Muscle of back (tissue), 13 donors: ENCODE measurements at places on chromosomes 7 and 10. TPM values are rescaled to one million over a fixed set of nuclear protein-coding genes. Genes with fewer than 3 reads are reported as not detected.

BHLHA15 gene
- polyA plus RNA-seq = 0.26 TPM

PRF1 gene
- 1.6 TPM for polyA plus RNA-seq

GRCh38 chr7:82286798-82287140 lies 156.8 kb downstream of the CACNA2D1 start:
- DNase-seq = peak; percentile 16

DNA sequence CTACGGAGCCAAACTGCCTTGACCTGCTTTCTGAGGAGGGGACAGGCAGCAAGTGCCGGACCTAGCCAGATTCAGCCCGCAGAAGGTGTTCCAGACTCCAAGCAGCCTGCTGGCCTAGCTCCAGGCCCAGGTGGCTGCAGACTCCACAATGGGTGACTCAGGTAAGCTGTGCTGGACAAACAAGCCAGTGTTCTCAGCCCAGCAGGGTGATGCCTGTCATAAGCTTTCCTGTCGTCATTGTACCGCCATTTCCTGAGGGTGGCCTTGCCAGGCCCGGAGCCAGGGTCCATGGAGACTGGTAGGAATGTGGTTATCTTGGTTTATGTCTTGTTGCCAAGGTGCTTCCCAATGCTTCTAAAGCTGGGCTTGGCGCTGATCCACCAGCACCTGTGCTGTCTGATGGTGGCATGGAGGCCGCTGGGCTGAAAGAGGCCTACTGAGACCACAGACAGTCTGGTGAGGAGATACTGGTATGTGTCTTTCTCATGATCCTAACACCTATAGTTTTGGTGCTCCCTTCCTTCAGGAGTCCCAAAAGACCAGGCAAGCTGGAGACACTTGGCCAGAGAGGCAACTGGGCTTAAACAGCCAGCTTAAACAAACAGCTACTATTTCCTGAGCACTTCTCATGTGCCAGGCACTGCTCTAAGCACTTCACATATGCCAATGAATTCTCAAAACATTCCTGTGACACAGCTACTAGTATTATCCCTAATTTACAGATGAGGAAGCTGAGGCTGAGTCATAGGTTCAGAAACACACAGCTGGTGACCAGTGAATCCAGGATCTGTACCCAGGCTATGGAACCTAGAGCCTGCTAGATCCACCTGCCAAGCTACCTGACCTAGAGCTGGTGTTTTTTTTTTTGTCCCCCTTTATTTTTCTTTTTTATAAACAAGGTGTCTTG lies 42.0 kb downstream of the ZC3HC1 start:
- DNase-seq = no peak

DNA sequence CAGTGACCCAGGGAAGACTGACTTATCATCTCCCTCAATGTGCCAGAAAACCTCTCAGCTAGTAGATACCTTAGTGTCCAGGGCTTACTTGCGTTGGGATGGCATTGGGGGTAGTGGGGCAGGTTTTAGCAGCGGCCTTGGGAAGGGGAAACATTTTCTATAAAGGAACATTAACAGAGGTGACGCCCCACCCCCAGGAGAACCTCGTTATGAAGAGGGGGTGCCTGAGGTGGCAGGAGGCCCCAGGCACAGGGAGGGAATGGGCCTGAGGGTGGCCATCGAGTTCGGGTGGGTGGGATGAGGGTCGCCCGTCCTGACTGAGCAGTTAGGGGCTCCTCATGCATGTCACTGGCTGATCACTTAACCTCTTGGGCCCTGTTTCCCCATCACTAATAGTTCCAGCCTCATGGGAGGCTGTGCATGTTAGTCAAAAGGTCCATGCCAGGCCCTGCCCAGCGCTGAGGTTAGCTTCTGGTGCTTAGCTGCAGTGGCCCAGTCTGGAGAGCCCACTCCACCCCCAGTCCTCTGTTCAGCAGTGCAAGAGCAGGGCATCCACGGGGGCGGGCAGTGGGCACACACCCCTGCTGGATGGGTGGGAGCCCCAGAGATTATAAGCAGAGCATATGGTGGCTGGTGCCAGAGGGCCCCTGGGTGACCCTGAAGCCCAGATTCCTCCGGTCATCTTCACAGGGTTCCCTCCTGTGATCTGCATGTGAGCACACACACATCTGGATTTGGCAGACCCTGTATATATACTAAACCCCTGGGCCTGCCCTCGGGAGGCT lies 27.0 kb downstream of the UNC5B start:
- DNase-seq = no peak

- DNase-seq = no peak
Observed at GRCh38 chr7:112116894-112117293, 89.3 kb downstream of the DOCK4 start.

DNA sequence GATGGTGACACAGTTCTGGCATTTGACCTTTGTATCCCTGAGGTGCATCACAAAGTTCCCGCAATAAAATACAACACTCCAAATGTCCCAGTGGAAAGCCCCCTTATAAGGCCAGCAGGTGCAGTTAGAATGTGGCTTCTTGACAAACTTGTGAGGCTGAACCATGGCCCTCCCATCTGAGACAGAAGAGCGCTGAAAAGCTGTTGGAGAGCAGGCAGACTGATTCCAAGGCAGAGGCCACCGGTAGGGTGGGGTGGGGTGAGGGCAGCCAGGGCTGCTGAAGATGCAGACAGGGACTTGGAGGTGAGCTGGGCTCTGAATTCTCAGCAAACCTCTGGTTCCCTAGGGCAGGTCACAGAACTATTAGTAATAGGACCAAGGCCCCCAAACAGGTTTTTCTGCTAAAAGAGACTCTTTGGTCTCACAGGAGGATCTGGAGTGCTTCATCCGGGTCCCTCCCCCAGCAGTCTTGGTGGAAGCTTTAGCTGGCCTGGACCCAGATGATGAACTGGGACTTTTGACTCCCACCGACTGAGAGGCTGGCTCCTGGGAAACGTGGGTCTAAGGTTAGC lies 15.6 kb upstream of the CHST3 start:
- DNase-seq = no peak

DNA sequence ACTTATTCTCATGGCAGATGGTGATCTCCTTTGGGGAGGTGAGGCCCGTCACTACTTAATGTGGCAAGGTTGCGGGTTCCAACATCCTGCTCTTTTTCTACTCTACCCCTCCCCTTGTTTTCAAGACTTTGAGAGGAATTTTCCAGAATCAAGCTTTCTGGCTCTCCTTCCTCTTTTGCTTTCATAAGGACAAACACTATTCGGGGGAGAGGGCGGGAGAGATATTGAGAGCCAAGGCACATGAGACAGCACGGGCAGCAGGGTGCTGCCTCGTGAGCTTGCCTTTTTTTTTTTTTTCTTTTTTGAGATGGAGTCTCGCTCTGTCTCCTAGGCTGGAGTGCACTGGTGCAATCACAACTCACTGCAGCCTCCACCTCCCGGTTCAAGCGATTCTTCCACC lies 6.9 kb upstream of the PFKFB3 start:
- no peak for DNase-seq
